ENCODE measurements at places on chromosomes 5 and 9.
A peak's percentile ranks its signal among the peaks of the same experiment; 100 is the strongest.

DNA sequence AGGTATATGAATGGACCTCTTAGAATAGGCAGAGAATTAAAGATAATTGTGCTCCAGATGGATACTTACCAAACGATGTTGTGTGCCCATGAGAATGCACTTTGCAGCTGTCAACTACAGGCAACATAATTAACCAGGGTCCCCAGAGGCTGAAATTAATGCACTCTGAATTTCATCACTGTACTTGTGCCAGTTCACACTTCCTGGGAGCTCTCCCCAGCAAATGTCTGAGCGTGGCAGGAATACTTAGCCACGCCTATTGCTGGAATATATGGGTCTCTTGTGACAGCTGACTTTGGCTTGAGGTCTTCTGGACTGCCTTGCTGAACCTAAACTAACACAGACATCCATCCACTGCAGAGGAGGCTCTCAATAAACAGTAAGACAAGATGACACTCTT, 11.9 kb upstream of the C1QTNF2 start:
- no peak for DNase-seq

- peak; percentile 66 for DNase-seq
Observed at GRCh38 chr5:149264439-149265067, 7.1 kb upstream of the AFAP1L1 start.

DNA sequence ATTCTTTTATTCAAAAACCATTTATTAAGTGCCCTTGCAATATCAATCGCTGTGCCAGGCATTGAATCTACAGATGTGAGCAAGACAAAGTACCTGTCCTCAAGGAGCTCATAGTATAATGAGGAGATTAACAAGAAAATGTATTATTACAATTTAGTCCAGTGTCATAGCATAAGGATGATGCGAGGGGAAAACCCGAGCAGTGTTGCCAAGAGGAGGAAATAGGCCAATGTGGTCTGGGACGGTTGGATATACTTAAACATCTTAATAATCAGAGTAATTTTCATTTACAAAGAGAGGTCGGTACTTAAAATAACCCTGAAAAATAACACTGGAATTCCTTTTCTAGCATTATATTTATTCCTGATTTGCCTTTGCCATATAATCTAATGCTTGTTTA, 18.5 kb downstream of the CD274 start:
- DNase-seq, result no peak

GRCh38 chr5:98961665-98962344, 33.0 kb upstream of the CHD1 start:
- no peak for DNase-seq
